ENCODE measurements at places on chromosomes 5 and 9. TPM values are rescaled to one million over a fixed set of nuclear protein-coding genes. Genes with fewer than 3 reads are reported as not detected.

GRCh38 chr9:98709968-98710965 lies 1.5 kb upstream of the GABBR2 start:
- DNase-seq, result peak; percentile 18
- H3K27ac ChIP-seq, result no peak overlapping the region
- peaks cover 90% of the 10 kb centered on the region for H3K27me3 ChIP-seq
- peaks cover 8% of the 10 kb centered on the region for H3K4me1 ChIP-seq
- H3K36me3 ChIP-seq, result no peaks in the 10 kb centered on the region

DNA sequence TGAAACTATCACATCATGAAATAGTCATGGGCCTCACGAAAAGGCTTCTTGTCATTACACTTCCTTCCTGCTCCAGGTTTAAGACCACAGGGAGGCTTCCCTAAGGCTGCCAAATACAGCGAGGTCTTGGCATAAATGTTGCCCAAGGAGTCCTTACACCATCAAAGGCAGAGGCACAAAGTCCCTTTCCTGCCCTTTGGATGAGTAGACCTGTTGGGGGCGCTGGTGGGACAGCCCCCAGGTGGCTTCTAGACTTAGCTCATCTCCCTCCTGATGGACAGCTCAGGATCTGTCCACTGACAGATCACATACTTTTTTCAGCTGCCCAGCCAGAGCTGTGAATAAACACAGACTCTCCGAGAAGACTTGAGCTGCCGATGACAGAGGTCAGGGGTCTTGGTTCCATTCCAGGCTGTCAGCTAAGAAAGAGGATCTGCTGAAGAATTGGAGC lies 15.5 kb upstream of the MEGF9 start:
- H3K4me1 ChIP-seq, result peaks cover 21% of the 10 kb centered on the region
- no peak for DNase-seq
- H3K36me3 ChIP-seq, result no peaks in the 10 kb centered on the region
- no peak overlapping the region for H3K27ac ChIP-seq
- no peaks in the 10 kb centered on the region for H3K27me3 ChIP-seq

DNA sequence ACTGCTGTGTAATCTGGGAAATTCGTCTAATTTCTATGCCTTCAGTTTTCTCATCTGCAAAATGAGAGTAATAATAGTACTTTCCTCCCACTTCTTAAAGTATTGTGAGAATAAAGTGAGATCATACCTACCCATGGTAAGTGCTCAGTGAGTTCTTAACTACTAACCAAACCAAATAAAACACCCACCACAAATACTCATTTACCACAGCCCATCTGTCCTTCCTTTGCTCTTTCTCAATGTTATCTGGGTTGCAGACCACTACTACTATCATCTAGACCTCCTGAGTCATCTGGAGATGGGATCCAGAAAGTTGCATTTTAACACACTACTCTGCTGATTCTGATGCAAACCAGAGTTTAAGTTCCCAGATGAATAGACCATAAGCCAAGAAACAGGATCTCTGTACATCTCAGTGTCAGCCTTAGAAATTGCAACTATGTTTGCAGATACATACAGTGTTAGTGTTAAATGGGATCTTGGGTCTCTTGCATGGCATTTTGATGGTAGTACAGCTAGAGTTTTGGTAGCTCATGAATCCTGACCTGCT lies 105.4 kb upstream of the ATP10B start:
- no peaks in the 10 kb centered on the region for H3K36me3 ChIP-seq
- H3K4me3 ChIP-seq, result no peak overlapping the region
- no peaks in the 10 kb centered on the region for H3K27me3 ChIP-seq
- DNase-seq, result no peak

DNA sequence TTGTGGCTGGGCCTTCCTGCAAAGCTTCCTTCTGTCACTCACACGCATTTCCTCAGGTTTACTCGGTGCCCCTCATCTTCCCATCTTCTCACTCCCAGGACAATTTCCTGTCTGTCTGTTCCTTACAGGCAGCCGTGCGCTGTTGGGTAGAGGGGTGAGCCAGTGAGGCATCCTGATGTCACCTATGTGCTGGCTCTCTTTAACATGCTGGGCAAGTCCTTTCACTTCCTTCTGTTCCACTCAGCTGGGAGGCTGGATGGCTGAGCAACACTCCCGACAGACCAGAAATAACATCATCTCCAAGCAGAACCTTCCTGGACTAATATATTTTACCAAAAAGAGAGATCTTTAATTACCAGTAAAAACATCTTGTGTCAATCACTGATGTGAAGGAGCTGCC lies 103.0 kb downstream of the HSD17B3 start:
- DNase-seq, result no peak
- no peak overlapping the region for H3K27ac ChIP-seq
- H3K36me3 ChIP-seq, result no peaks in the 10 kb centered on the region
- H3K4me1 ChIP-seq, result peaks cover 4% of the 10 kb centered on the region
- H3K27me3 ChIP-seq, result peaks cover 2% of the 10 kb centered on the region

DNA sequence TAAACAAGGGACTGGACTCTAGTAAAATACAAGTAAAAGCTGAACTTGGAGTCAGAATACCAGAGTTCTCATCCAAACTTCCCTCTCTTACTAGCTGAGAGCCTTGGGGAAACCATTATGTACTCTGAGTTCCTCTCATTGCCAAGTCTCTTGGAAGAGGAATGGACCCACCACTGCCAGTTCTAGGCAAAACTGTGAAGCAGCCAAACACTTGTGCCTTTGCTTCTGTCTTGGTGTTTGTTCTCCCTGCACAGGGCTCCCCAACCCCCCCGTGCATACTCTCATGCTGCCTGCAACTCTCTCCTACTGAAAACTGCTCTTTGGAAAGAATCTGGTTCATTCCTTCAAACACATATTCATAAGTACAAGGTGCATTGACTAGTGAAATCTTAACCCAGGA lies 102.6 kb downstream of the PDZD2 start:
- H3K27me3 ChIP-seq, result no peaks in the 10 kb centered on the region
- DNase-seq, result no peak
- H3K27ac ChIP-seq, result no peak overlapping the region

- H3K36me3 ChIP-seq, result peaks cover 5% of the 10 kb centered on the region
- H3K4me3 ChIP-seq, result no peak overlapping the region
- peaks cover 51% of the 10 kb centered on the region for H3K4me1 ChIP-seq
- no peak overlapping the region for H3K27ac ChIP-seq
Observed at GRCh38 chr9:2230362-2230761, 215.2 kb downstream of the SMARCA2 start.

- H3K4me1 ChIP-seq, result no peaks in the 10 kb centered on the region
- H3K27ac ChIP-seq, result no peak overlapping the region
- H3K27me3 ChIP-seq, result no peaks in the 10 kb centered on the region
- H3K4me3 ChIP-seq, result no peak overlapping the region
Observed at GRCh38 chr5:138909734-138910133, 34.6 kb upstream of the LRRTM2 start.

DNA sequence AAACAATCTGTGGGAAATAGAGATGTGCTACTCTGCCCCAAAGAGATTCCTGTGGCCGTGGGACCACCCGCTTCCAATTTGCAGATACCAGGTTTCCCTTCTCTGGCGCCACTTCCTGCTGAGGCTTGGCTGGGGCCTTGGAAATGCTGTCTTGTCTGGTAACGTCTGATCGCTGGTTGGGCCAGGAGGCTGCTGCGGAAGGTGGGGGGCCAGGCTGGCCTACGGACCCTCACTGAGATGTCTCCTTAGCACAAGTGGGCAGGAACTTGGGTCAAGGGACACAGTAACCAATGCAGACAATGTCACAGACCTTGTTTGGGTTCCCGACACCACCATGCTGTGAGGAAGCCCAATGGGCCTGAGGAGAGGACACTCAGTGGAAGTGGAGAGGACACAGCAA lies 31.7 kb upstream of the IRX4 start:
- no peak overlapping the region for H3K4me3 ChIP-seq
- no peaks in the 10 kb centered on the region for H3K27me3 ChIP-seq
- DNase-seq, result no peak
- no peak overlapping the region for H3K27ac ChIP-seq
- no peaks in the 10 kb centered on the region for H3K4me1 ChIP-seq
- H3K36me3 ChIP-seq, result no peaks in the 10 kb centered on the region

GRCh38 chr9:33787839-33788238 lies 7.5 kb upstream of the PRSS3 start:
- H3K4me1 ChIP-seq, result no peaks in the 10 kb centered on the region
- no peak overlapping the region for H3K4me3 ChIP-seq
- H3K27ac ChIP-seq, result no peak overlapping the region
- no peaks in the 10 kb centered on the region for H3K36me3 ChIP-seq
- no peak for DNase-seq

DNA sequence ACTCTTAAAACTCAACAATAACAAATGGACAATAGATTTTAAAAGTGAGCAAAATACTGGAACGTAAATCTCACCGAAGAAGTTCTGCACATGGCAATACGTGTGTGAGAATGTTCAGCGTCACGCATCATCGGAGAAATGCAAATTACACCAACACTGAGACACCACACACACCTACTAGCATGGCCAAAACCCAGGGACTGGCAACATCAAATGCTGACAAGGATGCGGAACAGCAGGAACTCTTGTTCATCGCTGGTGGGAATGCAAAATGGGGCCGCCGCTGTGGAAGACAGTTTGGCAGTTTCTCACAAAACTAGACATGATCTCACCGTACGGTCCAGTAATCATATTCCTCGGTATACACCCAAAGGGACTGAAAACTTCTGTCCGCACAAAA lies 21.6 kb upstream of the CLPTM1L start:
- no peaks in the 10 kb centered on the region for H3K36me3 ChIP-seq
- H3K4me3 ChIP-seq, result no peak overlapping the region
- no peak for DNase-seq
- no peak overlapping the region for H3K27ac ChIP-seq

DNA sequence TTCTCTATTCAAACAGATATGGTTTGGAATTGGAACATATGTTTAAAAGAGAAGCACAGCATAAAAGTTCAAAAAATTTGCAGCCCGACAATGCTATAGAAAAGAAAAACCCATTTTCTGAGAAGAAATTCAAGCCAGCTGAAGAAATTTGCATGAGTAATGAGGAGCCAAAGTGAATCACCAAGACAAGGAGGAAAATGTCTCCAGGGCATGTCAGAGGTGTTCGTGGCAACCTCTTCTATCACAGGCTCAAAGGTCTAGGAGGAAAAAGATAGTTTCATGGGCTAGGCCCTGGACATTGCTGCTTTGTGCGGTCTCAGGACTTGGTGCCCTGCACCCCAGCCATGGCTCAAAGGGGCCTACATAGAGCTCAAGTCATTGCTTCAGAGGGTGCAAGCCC lies 134.8 kb upstream of the ADAMTS16 start:
- H3K4me3 ChIP-seq, result no peak overlapping the region
- peaks cover 2% of the 10 kb centered on the region for H3K36me3 ChIP-seq
- no peak for DNase-seq

DNA sequence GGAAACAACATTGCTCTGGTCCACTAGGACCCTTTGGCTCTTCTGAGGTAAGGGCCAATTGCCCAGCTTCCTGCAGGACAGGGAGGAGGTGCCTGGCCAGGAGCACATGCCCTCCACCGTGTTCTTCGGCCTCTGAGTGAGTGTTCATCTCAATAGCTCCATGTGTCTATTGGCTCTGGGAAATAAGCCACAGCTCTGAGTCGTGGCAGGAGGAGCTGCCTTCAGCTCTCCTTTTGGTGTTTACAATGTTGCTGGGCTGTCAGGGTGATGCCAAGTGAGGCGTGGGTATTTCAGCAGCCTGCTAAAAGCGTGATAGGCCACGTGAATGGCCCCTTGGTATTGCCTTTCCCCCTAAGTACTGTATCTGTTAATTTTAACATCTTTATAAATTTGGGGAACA lies 26.6 kb downstream of the GADD45G start:
- no peak overlapping the region for H3K4me3 ChIP-seq
- no peak overlapping the region for H3K27ac ChIP-seq
- H3K27me3 ChIP-seq, result peaks cover 43% of the 10 kb centered on the region
- no peaks in the 10 kb centered on the region for H3K36me3 ChIP-seq
- DNase-seq, result no peak

DNA sequence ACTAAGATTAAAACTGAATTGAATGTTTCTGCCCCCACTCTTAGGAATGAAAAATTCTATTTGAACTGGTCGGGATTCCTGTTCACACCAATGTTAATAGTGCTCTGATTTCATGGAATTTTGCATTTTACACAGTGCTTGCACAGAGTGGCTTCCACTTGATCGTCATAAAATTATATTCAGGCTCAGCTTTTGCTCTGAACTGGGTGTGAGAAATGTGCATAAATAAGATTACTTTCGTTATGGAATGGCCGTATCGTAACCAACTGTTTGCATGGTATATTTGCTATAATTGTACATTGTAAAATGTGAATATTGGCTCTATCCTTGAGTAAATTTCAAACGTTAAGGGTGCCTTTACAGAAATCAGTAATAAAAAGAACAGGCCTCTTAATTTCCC lies 240.9 kb downstream of the RFK start:
- no peak for DNase-seq
- H3K4me3 ChIP-seq, result no peak overlapping the region

DNA sequence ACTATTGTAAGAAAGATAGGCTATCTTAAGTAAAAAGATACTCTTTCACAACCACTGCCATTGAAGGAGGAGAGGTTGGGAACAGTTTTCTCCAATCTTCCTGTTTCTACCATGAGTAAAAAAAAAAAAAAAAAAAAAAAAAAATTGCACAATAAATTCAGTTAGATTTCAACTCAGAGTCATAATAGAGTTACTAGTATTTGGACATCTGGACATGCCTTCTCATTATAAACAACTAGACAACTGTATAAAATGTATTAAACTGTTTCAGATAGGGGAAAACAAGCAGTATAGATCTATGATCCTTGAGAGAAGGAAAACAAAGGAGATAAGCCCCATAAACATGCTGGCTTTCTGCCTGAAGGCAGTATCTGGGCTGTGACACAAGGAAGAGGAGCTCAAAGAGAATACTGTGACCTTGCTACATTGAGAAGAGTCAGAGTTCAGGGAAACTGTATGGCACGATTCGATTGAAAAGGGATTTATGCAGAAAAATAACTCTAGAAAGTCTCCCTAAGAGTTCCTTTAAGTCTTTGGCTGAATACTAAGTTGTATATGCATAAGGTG lies 249.2 kb upstream of the POU5F2 start:
- DNase-seq, result no peak
- H3K4me3 ChIP-seq, result peak overlapping the region; percentile 72
- peaks cover 30% of the 10 kb centered on the region for H3K4me1 ChIP-seq
- peaks cover 9% of the 10 kb centered on the region for H3K36me3 ChIP-seq
- H3K27ac ChIP-seq, result peak overlapping the region; percentile 82

GRCh38 chr5:1846583-1846982 lies 36.1 kb downstream of the IRX4 start:
- H3K27ac ChIP-seq, result no peak overlapping the region
- peaks cover 23% of the 10 kb centered on the region for H3K4me1 ChIP-seq
- no peaks in the 10 kb centered on the region for H3K36me3 ChIP-seq

The PCDHA8 gene
- 1.9 TPM for total RNA-seq

The DENND4C gene
- 26.4 TPM for total RNA-seq

The SMIM27 gene
- 13.6 TPM for total RNA-seq

The DIMT1 gene
- total RNA-seq, result 34.5 TPM

The WDR38 gene
- total RNA-seq, result not detected

The STK32A gene
- 0.61 TPM for total RNA-seq

The CTNND2 gene
- total RNA-seq, result 39.4 TPM
